ENCODE measurements at places on chromosomes 6 and 20.

- DNase-seq: no peak
These were observed 98.9 kb downstream of the RNGTT start for GRCh38 chr6:88864359-88865054.

DNA sequence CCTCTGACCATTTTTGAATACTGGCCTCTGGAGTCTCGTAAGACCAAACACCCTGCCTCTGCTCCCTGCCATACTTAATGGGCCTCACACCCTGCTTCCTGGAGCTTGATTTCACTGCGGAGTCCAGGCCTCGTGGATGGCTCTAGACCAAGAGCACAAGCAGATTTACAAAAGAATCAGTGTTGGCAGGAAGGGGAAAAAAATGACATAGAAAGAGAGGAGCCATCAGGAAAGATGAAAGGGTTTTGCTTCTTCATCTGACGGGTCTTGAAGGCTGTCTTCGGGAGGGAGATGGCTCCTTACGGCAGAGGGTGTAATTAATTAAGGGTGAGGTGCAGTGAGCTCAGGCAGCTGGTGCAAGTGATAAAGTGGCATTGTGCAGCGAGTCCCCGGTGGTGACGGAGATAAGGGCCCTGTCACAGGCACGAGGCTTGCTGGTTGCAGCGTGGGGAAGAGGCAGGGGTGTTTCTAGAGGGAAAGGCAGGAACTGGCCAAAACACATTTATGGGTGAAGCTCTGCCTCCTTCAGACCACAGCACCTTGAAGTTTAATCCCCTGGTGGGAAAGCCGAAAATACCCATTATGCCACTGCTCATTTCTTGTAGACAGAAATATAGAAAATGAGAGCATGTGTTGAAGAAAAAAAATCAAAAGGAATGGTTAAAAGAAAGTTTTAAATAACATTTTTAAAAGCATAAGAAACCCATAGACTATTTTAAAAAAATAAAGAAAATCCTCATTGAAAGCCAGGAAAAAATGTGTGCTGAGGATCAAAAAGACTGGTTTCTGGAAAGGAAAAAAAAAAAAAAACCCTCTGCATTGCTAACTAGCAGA lies 128.6 kb upstream of the LRFN2 start:
- DNase-seq: no peak

GRCh38 chr20:63216041-63216848 lies at the start of gene YTHDF1:
TSS of gene YTHDF1 (minus strand) at chr20:63216131. CDS start at chr20:63215892, 239 bp downstream.
- DNase-seq: peak; percentile 92

DNA sequence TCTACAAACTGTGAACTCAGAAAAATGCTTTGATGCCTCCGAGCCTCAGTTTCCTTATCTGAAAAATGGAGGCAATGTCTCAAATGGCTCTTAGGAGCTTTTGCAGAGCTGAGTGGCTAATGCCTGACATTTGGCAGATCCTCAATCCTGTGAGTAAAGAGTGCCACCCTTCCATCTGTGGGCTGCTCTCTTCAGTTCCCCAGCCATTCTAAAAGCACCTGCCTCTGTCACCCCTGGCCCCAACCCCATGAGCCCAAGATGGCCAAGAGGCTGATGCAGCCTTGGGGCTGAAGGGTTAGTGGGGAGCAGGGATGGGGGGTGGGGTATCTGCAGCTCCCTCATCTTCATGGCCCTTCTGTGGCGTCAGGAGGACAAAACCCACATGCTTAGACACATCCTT lies 14.5 kb upstream of the GUCA1A start:
- DNase-seq: no peak

DNA sequence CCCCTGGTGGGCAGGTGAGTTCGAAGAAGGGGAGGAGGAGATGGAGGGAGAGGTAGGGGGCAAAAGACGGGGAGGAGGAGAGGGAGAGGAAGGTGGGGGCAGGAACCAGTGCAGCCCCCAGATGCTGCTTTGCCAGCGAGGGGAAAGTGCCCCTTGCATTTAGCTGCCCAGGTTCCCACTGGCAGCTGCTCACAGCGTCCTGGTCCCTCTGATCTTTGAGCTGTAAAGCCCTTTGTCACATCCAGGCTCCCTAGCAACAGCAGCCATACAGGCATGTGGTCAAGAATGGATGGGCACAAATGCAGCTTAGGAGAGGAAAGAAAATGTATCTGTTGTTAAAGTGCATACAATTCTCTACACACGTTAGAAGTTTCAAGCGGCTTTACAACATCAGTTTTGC lies 160.9 kb downstream of the CD83 start:
- no peak for DNase-seq

DNA sequence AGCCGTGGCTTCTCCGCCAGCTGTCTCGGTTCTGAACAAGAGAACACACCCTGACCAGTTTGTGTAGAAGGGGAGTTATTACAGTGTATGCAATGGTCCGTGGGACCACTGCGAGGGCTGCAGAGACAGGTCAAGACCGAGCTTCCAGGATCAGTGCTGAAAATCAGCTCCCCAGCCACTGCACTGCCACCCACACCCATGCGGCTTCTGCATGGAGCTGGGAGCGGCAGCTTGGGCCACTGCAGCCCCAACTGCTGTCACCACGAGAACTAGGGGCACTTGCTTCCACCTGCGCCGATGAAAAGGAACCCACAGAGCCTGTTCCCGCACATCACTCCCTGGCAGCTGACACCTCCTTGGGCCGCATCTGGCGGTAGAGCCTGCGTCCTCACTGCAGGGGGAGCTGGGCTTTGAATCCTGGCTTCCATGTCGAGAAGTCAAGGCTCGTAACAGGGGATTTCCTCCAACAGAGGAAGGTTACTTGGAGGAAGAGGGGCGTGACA lies 56.2 kb downstream of the TMEM242 start:
- no peak for DNase-seq

- no peak for DNase-seq
These were observed 19.0 kb downstream of the ETV7 start for GRCh38 chr6:36368421-36368820.

DNA sequence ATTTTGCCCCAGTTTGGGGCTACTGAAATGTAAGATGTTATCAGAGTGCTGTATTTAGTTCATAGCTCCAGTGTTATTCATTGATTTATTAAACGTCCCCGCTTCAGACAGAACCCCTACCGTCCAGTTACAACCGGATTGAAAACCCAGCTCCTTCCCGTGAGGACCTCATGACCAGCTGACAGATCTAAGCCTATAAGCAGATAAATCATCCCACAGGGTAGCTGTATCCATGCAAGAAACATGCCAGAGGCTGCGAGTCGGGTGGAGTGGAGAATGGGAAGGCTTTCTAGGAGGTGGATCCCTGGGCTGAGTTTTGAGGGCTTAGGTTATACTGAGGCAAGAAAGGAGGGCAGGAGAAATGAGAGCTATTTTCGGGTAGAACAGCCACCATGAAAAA lies 260.0 kb downstream of the ARID1B start:
- no peak for DNase-seq

GRCh38 chr6:38118791-38119365 lies 299.4 kb downstream of the ZFAND3 start:
- no peak for DNase-seq

- no peak for DNase-seq
These were observed 84.4 kb upstream of the SCAF8 start for GRCh38 chr6:154648888-154649205.

DNA sequence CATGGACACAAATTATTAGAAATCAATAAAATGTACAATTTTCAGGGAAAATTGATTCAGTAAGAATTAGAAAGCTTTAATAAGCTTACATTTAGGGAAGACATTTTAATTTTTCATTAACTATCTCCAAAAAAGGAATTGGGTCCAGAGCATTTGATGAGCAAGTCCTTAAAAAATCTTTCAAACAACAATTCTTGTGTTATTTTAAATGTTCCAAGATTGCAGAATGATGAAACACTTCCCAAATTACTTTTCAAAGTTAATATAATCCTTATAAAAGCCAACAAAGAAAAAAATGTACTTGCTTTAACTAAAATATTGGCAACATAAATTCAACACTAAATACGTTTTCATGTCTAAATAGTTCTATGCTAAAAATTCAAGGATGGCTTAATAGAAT lies 102.0 kb downstream of the ADAT2 start:
- no peak for DNase-seq

- no peak for DNase-seq
These were observed 118.8 kb downstream of the PHACTR3 start for GRCh38 chr20:59723108-59723500.

GRCh38 chr6:41278699-41279405 lies 7.6 kb downstream of the TREM1 start:
- peak; percentile 42 for DNase-seq

DNA sequence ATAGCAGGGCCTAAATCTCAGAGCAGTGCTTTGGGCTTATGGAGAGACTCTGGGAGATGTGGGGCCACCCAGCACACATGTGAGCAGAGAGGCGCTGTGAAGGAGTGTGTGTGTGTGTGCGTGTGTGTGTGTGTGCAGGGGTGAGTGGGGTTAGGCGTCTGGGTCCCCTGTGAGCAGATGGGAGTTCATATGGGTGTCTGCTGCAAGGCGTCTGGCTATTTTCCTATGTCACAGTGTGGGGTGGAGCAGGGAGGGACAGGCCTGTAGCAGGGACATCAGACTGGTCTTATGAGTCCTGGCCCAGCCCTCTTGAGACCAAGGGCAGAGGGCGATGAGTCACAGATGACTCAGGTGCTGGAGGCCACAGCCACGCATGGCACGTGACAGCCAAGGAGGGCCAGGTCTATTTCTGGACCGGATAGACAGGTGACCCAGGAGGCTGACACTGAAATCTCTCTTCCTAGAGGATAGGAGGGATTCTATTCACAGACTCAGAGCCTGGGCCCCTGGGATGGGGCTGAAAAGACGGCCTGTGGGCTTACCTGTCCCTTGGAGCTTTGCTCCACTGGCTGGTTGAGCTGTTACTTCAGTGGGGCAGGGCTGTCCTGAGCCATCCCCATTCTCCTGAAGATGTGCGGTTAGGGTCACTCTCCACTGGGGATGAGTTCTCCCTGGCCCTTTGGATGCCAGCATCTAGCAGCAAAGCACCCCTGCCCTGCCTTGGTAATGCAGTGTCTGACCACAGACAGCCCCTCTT lies 28.9 kb downstream of the VEGFA start:
- no peak for DNase-seq

- no peak for DNase-seq
These were observed 3.0 kb downstream of the LST1 start for GRCh38 chr6:31588871-31589650.

GRCh38 chr6:136684466-136684865 lies 107.8 kb downstream of the MAP3K5 start:
- no peak for DNase-seq

- DNase-seq: no peak
These were observed 97.0 kb downstream of the FOXF2 start for GRCh38 chr6:1486387-1486786.

DNA sequence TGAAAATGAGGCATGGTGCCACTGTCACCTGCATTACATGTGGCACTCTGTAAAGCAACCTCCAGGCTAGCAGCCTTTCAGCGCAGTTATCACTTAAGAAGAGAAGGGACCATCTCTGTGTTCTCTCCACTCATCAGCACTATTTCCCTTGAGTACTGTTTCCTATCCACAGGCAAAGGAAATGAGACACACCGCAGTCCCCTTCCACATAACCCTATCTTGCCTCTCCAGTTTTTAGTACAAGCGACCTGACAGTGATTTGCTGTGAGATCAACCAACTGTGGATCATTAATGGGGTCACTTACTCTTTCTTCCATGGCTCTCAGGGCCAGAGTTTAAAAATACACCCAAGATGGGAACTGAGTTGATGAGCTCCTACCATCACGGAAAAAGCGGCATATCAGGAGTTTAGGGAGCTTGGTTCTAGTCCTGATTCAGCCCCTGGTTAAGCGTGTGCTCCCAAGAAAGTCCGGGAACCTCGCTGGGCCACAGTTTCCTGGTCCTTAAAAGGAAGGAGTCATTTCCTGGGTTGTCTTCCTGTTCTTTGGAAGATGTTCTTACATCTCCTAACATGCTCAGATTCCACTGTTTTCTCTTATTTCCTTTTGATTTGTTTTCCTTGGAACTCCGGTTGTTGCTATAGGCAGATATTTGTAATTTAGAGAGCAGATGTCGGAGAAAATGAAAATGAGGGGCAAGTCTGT lies 27.3 kb downstream of the PRDM1 start:
- DNase-seq: no peak

DNA sequence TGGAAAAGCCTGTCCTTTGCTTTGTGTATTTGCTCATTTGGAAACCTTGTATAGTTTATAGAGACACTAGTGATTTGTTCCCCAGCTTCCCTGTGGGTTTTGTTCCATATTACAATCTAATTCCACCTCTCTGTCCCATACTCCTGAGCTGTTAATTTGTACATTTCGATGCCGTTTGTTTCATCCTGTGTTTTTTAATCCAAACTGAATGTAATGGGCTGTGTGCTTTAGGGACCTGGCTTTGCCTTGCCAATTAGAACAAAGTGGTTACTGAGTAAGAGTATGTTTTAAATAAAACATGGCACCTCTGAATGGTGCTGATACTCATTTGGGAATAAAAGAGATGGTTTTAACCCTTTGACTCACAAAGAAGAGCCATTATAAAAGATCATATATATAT lies 122.3 kb downstream of the ZFAND3 start:
- DNase-seq: no peak

GRCh38 chr20:39849664-39850063 lies 839.4 kb downstream of the MAFB start:
- DNase-seq: no peak

DNA sequence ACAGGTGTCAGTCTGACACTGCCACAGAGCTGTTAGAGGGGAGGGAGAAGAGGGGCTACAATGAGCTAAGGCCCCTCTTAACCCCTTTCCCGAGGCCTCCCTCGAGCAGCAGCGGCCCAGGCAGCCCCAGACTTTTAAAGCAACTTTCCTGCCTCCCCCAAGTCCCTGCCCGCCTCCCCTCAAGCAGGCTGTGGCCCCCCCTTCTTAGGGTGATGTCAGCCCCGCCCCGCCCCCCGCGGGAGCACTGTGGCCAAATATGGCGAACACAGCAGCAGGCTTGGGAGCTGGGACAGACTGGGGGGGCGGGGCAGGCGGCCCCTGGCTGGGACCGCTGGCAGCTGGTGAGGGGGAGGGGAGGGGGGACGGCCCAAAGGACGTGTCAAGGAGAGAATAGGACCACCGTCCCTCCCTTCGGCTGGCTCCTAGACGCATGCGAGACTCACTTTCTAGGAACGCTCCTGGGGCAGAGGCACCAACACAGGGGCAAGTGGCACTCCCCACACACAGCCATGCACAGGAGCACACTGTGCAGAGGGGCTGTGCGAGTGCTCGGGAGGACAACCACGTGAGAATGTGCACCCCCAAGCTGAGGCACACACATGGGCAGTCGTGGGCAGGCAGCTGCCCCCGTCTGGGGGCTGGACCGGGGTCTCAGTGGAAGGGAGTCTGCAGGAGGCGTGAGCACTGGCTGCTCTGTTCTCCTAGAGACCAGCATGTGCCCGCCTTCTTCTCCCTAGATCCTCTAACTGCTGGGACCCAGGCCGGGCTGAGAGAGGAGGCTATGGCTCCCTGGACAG lies 6.7 kb downstream of the TEAD3 start:
- no peak for DNase-seq

All from activated CD4-positive, CD25-positive, alpha-beta regulatory T cell (primary cell).